A549 (cell line): ENCODE measurements at places on chromosomes 5 and 9. TPM values are rescaled to one million over a fixed set of nuclear protein-coding genes. Genes with fewer than 3 reads are reported as not detected.

GRCh38 chr5:132215329-132215728, 12.3 kb downstream of the P4HA2 start:
- peak; percentile 48 for DNase-seq

DNA sequence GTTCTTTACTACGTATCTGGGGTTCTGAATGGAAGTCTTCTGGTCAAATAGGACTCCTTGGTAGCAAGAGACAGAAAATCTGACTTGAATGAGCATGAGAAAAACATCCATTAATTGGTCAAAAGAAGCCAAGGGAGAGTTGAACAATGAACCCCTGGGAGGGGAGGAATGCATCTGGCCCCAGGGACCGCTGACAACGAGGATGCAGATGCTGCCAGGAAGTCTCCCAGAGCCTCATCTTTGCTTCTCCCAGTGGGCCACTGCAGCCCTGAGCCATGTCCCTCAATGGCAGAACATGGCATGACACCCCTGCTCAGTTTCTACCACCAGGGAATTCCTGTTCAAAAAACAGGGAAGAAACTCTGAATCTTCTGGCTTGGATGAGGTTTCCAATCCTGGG, 50.5 kb upstream of the ICE1 start:
- DNase-seq, result no peak

DNA sequence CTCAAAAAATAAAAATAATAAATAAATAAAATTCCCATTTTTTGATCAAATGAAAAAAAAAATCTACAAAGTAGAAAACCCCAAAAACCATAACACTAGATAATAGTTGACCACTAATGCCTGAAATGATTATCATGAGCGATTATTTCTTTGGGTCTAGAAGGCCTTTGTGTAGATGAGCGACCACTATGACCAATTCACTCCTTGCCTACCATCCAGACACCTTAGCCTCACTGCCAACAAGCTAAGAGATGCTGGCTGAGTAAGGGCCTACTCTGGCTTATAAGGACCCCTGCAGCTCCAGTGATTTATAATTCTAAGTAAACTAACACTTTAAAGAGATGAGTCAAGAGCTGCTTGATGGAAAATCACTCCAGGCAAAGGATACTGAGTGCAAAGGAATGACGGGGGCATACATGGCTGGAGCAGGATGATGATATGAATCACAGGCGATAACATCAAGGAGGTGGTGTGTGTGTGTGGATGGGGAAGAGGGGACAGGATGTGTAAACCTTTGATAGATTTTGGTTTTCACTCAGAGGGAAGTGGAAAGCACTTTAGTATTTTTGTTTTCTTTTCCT, 4.8 kb upstream of the F2RL1 start:
- DNase-seq, result peak; percentile 82

- DNase-seq, result no peak
Measured at GRCh38 chr9:79742110-79742721, 170.5 kb downstream of the TLE4 start.

DNA sequence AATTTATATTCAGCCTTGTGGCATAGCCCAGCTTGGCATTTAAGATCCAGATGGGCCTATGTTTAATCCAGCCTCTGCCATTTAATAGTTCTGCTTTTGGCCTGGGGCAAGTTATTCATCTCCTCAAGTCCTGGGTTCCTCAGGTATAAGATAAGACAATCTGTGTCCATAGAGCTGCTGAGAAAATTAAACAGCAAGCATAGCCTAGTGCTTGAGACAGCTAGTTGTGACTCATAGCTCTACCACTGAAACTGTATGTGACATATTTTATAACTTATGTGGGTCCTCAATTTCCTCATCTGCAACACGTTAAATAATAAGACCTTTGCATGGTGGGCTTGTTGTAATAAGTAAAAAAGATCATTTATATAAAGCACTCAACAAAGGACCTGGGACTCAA, 53.3 kb upstream of the ATP10B start:
- DNase-seq, result no peak

- DNase-seq, result no peak
Measured at GRCh38 chr5:127519527-127519926, 2.1 kb downstream of the PRRC1 start.

- DNase-seq, result peak; percentile 80
Measured at GRCh38 chr5:34684281-34684979, 28.3 kb downstream of the RAI14 start.

- DNase-seq, result no peak
Measured at GRCh38 chr9:93964685-93965084, 9.5 kb upstream of the BARX1 start.

DNA sequence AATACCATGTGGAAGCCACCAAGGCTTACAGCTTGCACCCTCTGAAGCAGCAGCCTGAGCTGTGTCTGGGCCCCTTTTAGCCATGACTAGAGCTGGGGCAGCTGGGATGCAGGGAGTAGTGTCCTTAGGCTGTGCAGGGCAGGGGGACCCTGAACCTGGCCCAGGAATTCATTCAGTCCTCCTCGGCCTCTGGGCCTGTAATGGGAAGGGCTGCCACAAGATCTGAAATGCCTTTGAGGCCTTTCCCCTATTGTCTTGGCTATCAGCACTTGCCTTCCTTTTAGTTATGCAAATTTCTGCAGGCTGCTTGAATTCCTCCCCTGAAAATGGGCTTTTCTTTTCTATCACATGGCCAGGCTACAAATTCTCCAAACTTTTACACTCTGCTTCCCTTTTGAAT, 9.0 kb downstream of the GPR150 start:
- DNase-seq, result no peak

- peak; percentile 18 for DNase-seq
Measured at GRCh38 chr9:14313951-14314423, at the start of gene NFIB. NFIB (minus strand) TSS chr9:14314141; CDS start chr9:14313511, 630 bp downstream.

DNA sequence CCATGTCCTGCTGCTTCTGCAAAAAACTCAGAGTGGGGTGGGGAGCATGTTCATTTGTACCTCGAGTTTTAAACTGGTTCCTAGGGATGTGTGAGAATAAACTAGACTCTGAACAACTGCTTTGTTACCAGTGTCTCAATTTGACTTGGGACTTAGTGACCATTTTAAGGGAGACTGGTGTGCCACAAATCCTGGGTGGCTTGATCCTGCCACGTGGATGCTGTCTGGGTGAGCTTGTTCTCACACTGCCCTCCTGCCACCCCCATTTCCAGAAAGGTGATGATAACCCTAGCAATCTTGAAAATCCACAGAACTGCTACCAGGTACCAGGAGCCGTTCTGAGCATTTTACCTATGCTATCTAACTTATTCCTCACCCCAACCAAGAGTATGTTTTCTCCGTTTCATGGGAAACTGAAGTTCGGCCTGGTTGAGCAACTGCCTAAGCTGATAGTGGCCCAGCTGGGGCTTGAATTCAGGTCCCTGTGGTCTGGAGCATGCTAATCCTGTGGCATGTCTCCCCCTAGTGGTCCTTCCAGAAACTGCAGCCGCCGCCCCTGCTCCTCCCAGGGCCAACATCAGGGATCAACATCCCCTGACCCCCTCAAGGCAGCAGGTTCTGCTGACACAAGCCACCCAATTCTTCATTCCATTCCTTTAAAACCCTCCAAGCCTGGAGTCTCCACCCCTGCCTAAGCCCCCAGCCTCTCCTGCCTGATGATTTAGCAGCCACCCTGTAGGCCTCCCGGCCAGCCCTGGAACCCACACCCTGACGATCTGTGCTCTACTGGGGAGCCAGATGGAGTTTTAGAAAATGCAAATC, 2.8 kb downstream of the IL3 start:
- peak; percentile 75 for DNase-seq

DNA sequence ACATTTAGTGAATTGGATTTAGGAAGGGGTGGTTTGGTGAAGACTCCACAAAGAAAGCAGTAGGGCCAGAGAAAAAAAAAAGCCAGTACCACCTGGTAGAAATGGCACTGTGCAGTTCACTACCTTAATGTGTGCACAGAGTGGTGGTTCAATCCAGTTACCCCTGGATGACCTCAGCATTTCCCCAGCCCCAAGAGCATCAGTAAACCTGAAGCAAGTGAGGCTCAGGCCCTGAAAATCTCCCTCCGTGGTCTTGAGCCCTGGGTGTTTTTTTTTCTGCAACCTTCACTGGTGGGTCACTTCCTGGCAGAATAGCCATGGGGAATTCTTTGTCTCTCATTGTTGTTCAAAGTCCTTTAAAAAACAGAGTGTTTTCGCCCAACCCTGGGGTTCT, 202.9 kb downstream of the GADD45G start:
- DNase-seq, result no peak

DNA sequence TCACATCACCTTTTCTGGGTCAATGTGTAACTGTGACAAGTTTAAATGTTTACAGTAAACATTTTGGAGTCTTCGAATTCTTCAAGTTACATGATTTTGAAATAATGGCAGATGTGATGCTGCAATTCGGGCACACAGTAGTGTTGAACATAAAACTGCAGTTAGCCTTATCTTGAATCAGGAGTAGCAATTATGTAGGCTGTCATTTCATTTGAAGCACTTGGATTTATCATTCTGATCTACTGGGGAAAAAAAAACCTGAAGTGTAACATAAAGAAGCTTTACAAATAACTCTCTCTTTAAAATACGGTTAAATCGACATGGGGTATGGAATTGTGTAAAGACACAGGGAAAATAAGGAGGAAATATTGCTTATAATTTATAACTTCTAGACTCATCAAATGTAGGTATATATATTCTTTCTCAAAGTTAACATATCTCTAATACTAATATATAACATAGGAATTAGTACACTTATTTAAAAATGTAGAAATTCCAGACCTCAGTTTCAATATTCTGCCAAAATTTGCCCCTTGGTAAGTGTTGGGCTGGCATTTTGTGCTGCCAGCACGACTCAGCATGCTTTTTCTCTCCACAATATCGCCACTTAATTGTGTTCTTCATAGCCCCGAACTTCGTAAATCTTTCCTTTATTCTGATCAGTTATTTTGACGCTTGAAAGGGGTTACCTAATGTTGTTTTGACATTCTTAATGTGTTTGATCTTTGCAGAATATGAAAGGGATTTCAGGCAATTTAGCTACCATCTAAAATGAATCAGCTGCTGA, 226.7 kb downstream of the PRR16 start:
- no peak for DNase-seq

GRCh38 chr5:158660726-158661125, 439.0 kb downstream of the EBF1 start:
- DNase-seq, result no peak

DNA sequence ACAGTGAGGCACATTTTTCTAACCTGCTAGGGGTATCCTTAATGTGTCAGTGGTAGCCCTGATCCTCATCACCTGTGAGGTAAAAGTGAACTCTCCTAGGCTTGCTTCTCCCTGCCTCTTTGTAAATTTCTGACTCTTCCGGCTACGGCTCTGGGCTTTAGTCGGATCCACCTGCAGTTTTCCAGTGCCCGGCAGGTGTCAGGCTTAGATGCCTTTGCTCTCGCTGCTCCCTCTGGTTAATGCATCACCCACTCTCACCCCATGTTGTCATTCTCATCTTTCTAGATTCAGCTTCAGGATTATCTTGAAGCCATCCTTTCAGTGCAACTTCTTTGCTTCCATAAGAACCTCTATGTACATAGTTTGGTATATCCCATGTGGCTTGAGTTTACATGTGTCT, 3.6 kb downstream of the CEP78 start:
- DNase-seq, result peak; percentile 17

The ANKRA2 gene
- 10.7 to 13.2 TPM (median 12.5 TPM) in 3 replicates for polyA plus RNA-seq

The TAF11L5 gene
- not detected in 3 replicates for polyA plus RNA-seq

The FOXD4L3 gene
- 0.06 to 0.12 TPM (median 0.07 TPM) in 3 replicates for polyA plus RNA-seq

The IL3 gene
- polyA plus RNA-seq, result not detected in 3 replicates

The GDF9 gene
- polyA plus RNA-seq, result 0.25 to 0.49 TPM (median 0.37 TPM) in 3 replicates

The C6 gene
- not detected in 3 replicates for polyA plus RNA-seq

The ANKRD34B gene
- polyA plus RNA-seq, result 0.01 TPM in 1 of 3 replicates, not detected in the others

The MCC gene
- 0.10 to 0.31 TPM (median 0.20 TPM) in 3 replicates for polyA plus RNA-seq

The OTP gene
- polyA plus RNA-seq, result 0.03 to 0.04 TPM (median 0.04 TPM) in 3 replicates
